NCI-H1694 (cell line): ENCODE measurements at places on chromosomes 3 and 15.

DNA sequence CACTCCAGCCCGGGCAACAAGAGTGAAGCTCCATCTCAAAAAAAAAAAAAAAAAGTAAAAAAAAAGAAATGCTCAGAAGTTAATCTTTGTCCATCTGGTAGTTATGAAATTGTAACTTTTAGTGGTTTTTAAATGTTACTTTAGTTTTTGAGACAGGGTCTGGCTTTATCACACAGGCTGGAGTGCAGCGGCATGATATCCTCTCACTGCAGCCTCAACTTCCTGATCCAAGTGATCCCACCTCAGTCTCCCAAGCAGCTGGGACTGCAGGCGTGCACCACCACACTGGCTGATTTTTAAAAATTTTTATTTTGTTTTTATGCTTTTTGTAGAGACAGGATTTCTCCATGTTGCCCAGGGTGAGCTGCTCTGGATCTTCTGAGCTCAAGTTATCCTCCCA, 1.3 kb downstream of the RNU5B-1 start:
- no peak for DNase-seq

DNA sequence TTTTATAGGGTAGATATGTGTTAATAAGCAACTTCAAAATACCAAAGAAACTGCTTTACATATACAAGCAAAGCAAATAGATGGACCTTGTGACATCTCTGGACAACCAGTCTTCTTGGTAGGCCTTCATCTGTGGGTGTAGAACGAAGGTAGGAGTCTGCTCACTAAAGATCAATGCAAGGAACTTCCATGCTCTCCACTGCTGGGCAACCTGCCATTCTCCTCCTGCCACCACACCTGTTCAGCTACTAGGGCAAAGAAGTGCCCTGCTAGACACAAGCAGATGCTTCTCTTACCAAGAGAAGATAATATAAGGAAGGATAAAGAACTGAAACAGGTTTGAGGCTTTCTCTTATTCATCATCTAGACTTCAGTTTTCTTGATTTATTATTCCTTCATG, 12.6 kb downstream of the PPARG start:
- no peak for DNase-seq

DNA sequence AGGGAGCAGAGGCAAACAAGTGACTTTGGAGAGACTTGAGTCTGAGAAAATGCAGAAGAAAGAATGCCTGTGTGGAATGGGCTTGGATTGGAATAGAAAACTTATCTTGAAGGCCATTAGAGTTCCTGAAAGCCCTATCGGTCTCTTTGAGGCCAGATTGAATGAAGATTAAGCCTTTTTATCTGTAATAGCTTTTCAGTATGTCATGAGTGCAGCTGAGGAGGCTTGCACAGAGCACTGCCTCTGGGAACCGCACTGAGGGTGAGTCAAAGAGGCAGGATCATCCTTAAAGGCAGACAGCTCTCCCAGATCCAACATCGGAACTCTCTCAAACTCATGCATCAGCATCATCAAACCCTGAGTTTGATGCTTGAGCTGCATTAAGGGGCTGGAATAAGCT, 515.2 kb downstream of the NTRK3 start:
- no peak for DNase-seq

GRCh38 chr3:133895208-133896001, at the start of gene RAB6B:
Gene RAB6B, minus strand, starts transcription at chr3:133895882. Its CDS starts 416 bp downstream, at chr3:133895466.
- peak; percentile 34 for DNase-seq

GRCh38 chr3:109188741-109189140, 52.2 kb downstream of the C3orf85 start:
- no peak for DNase-seq

DNA sequence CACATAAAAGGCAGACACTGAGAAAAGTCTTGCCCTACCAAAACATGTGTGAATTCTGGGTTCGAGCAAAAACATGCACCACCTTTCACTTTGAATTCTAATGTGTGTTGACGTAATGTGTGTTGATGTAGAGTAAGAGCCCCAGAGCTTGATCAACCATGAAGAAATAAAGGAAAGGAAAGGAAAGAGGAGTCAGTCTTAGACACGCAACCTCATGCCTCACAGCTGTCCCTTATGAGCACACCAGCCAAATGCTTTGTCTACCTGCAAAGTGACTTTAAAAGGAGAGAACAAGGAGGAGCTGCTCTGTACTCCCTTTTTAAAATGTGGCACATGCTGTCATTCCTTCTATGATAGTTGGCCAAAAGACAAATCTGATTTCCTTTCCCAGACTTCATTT, 80.8 kb downstream of the RFTN1 start:
- no peak for DNase-seq

GRCh38 chr3:177515786-177516157, 318.5 kb upstream of the TBL1XR1 start:
- DNase-seq = no peak

GRCh38 chr3:179279837-179280236, 28.9 kb upstream of the KCNMB3 start:
- no peak for DNase-seq

DNA sequence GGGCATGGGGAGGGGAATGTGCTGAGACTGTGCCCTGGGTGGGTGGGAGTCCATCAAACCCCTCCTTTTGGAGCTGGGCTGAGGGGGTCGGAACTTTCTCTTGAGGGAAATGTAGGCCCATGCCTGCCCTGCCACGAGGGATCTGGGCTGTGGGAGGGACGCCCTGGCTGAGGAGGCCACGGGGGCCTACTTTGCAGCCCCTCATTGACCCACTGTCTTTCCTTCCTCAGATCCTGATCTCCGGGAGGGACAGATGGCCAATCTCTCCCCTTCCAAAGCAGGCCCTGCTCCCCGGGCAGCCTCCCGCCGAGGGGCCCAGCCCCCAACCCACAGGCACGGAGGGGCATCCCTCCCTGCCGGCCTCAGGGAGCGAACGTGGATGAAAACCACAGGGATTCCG, 25.3 kb downstream of the LOXL1 start:
- DNase-seq = no peak

- DNase-seq = no peak
Measured at GRCh38 chr3:29412110-29412509, 131.2 kb downstream of the RBMS3 start.

GRCh38 chr15:62503451-62503850, 338.4 kb upstream of the C2CD4B start:
- no peak for DNase-seq

DNA sequence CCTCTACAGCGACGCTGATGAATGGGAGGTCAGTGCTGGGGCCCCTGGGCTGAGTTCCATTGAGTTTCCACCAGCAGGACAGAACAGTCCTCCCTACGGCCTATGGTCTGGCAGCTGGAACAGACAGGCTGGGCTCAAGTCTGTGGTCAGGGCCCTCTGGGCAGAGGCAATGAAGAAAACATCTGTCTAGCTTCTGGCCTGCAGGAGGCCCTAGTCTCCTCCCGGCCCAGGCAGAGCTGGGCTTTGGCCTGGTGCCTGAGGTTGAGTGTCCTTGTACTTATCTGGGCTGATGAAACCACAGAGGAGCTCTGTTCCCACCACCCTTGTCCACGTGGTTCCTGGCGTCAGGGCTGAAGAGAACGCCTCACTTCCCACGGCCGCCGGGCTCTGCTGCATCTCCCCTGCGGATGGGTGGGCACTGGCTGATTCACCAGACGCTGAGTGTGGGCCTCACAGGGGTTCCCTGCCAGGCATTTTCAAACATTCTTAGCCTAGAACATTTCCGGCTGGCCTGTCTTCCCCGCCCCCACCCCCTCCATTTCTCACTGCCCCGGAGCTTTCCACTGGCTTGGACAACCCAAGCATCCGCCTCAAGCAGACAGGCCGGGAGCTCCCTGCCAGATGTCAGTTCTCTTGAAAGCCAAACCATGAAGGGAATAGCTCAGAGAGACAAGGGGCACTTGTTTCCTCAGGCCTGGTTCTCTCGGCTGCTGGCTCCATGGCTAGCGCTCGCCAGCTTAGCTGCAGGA, 20.3 kb downstream of the PPCDC start:
- no peak for DNase-seq

- no peak for DNase-seq
Measured at GRCh38 chr15:90266061-90266431, 574 bp downstream of the NGRN start.

- DNase-seq = no peak
Measured at GRCh38 chr3:171260466-171260865, 199.7 kb downstream of the TNIK start.

DNA sequence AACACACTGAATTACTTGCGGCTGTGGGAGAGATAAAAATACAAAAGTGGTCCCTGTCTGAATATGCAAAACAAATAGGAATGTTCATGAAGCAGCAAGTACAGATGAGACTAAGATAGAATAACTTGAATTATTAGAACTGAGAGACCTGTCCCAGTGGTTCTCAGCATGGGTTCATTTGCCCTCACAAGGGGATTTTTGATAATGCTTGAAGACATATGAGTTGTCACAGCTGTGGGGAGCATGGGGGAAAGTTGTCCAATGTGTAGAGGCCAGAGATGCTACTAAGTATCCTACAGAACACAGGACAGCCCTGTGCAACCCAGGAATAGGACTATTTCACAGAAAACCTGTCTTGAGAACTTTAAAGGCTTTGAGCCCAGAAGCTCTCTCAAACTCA, 22.4 kb downstream of the PPM1L start:
- no peak for DNase-seq

GRCh38 chr3:114622001-114622400, 328.2 kb downstream of the TIGIT start:
- no peak for DNase-seq

DNA sequence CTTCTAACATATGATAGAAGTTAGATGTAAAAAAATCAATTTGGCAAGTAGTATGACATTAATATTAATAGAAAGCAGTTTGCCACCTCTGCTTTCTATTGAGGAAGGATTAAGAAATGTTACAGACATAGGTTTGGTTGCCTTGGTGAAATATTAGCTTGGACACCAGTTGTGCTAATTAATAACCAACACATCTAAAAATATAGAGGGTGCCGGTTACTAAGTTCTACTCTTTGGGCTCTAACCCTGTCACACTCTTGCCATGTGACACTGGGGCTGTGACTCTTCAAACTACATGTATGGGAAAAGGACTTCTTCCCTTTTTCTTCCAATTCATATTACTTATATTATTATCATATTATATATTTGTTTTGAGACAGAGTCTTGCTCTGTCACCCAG, 64.4 kb downstream of the TRIM71 start:
- DNase-seq = no peak

- no peak for DNase-seq
Measured at GRCh38 chr15:91258415-91258759, 158.3 kb downstream of the SV2B start.
